Umbilical cord (tissue), 2 donors: ENCODE measurements at places on chromosomes 7 and 10.

DNA sequence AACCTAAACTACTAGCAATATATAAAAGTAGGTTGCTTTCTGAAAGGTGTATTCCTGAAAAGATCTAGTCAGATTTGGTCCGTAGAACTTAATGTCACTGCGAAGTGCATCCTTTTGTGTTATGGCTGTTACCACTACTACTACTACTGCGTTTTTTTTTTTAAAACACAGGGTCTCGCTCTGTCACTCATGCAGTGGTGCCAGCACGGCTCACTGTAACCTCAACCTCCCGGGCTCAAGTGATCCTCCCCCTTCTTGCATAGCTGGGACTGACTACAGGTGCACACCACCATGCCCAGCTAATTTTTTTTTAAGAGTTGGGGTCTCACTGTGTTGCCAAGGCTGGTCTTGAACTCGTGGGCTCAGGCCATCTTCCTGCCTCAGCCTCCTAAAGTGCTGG, 14.5 kb downstream of the WIPI2 start:
- no peak for DNase-seq

DNA sequence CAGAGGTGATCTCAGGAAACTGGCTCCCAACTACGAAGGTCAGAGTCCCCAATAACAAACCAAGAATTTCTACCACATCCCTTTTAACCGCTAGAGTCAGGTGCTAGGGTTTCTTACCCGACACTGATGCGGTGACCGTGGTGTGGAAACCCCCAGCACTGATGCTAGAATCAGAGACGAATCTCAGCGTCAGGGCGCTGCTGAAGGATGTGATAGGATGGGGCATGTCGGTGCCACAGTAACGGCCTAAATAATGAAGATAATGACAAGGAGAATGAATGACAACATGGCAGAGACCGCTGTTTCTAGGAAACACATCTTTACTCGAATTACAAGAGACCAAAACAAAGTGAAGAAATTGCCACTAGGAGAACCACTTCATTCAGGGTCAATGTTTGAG, 131.1 kb upstream of the RSU1 start:
- no peak for DNase-seq

DNA sequence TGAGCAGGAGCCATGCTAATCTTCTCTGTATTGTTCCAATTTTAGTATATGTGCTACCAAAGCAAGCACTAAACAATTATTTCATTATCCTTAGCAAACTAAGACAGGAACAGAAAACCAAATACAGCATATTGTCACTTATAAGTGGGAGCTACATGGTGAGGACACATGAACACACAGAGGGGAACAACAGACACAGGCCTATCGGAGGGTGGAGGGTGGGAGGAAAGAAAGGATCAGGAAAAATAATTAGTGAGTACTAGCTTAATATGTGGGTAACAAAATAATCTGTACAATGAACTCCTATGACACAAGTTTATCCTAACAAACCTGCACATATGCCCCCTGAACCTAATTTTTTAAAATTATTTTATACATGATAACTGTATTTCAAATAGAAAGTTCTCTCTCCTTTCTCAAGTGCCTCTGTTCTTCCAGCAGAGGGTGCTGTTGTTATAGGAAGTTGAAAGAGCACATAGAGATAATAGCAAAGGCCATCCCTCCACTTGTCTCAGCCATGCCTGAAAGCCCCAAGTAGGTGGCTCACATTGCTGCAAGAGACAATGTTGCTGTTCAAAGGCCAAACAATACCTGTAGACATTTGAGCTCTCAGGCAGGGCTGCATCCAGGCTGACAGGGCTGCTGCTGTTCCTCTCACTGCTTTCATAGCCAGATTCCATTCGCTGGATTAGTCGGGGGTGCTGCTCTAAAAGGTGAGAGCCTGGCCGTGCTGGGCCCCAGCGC, 33.4 kb upstream of the PPP3CB start:
- DNase-seq = peak; percentile 76

DNA sequence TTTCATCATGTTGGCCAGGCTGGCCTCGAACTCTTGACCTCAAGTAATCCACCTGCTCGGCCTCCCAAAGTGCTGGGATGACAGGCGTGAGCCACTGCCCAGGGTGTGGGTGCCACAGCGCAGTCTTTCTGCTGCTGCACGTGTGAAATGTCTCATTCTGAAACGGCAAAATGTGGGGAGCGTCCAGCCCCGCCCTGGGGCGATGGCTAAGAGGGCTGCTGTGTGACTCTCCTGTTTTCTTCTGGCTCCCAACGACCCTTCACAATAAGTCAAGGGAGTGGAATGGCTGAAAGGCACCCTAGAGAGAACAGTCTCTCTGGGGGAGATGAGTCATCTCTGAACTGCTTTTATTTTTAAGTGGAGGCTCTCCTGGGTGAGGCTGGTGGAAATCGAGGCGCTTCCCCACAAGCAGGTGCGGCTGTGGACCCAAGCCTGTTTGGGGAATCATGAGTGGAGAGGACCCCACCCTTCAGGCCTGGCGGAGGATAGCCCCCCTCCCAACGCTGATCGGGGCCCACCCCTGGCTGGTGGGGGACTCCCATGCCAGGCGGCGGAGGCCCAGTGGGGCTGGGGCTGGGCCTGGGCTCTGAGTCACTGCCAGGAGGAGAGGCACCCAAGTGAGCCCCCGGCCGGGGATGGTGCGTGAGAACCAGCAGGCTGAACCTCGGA, 18.0 kb downstream of the ADAP1 start:
- no peak for DNase-seq

- DNase-seq = no peak
These were observed 9.2 kb upstream of the BPGM start for GRCh38 chr7:134637441-134637840.

DNA sequence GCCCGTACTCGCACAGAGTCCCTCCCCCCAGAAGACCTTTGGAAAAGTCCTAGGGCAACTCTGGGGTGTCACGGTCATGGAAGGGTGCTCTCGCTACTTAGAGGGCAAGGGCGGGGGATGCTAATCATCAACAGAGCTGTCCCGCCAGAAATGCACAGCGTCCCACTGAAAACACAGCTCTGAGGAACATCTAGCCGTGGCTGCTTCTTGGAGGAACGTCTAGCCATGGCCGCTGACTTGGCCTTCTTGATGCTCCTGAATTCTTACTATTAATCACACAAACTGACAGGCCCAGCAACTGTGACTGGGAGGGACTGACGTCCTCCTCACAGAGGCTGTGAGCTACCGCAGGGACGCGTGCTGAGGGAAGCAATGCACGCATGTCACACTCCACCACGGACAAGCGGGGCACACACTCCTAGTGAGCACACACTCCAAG, 1.7 kb downstream of the TUBGCP2 start:
- no peak for DNase-seq

DNA sequence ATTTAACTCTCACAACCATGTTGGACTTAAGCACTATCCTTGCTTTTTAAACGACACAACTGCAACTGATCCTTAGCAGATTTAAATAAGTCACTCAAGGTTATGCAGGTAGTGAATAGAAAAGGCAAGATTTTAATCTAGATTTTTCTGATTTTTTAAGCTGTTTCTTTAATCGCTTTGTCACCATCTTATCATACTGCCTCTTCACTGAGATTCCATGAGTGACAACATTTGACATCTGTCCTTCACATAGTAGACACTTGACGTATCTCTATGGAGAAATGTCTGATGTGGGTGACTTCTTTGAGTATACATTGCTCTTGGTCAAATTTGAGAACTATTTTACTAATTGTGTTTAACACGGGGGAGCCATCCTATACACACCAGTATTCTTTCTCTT, 839.7 kb downstream of the GATA3 start:
- DNase-seq = no peak

- peak; percentile 20 for DNase-seq
These were observed 5.5 kb downstream of the SGCE start for GRCh38 chr7:94650147-94651051.

DNA sequence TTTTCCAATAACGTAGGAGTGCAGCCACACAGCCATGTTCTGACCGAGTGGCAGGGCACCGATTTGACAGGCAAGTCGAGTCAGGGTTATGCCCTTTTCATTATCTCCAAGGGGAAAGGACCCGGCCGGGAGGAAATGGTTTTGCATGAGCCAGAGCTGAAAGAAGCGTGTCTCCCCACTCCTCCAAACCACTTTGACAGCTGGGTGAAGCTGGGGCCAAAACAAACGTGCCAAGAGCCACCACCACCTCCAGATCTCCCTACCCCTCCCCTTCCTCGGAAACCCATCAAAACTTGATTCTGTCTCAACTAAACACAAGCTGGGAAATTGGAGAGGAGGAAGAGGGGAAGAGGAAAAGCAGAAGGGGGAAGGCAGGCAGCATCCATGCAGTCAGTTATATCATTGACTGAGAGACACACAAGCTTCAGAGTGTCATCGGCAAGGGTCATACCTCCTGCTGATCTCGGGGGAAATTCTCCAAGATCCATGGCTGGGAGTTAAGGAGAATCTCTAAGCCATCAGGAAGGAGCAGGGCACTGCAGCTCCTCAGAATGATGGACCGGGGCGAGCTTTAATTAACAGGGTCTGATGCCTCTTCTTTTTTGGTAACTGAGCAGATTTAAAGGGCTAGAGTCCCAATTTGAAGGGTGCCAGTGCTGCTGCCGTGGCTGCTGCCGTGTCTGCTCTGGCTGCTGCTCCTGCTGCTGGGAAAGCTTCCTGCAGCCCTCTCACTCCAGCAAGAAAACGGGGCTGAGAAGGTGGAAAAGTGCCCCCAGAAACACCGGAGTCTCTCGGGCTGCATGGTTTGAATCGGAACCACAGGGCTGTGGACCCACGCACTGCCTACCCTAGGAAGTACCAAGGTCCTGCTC, 34.7 kb upstream of the CALN1 start:
- DNase-seq = no peak

DNA sequence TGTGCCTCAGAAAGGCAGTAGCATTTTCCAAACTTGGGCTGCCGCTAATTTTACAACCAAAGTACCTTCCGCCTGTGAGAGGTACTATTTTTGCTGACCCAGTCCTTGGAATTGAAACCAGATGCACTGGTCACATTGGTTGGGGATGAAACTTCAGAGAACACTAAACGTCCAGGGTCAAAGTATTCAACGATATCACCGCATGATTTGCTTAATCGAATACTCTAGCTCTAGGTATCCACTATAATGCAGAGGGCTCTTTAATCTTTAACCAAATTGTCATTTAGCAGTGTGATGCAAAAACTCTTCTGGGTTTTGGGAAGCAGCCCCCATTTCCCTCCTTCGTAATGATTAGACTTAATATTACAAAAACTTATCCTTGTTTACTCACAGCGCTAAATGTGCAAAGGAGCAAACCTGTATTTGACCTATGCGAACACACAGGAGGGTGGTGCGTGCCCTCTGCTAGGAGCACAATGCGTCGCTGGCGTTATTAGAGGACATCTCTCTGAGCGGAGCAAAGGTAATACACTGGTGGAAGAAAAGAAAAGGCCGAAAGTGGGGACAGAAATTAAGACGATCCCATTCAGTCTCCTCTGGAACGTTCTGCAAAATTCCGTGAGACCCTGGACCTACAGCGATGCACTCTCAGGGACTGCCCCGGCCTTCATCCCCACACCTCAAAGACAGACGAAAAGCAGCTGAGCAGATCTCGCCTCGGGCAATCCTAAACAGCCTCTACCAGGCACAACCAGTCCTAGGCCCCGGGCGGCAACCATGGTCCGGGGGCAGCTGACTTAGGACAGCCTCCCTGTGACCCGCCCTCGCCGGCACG, 916 bp upstream of the EEPD1 start:
- DNase-seq = no peak

DNA sequence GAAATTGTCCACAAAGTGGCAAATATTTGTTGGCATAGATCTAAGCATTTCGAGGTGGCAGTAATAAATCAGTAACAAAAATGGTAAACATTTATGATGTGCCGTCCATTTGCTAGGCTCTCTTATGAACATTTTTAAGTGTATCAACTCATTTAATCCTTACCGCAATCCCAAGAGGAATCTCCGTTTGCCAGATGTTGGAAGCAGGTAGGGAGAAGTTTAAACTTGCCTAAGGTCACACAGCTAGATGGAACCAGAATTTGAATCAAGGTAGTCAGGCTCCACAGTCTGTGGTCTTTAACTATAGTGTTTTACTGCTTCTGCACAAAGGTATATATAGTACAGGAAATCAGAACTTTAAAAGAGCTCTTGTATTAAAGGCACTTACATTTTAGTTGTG, 2.6 kb downstream of the MKLN1 start:
- no peak for DNase-seq

DNA sequence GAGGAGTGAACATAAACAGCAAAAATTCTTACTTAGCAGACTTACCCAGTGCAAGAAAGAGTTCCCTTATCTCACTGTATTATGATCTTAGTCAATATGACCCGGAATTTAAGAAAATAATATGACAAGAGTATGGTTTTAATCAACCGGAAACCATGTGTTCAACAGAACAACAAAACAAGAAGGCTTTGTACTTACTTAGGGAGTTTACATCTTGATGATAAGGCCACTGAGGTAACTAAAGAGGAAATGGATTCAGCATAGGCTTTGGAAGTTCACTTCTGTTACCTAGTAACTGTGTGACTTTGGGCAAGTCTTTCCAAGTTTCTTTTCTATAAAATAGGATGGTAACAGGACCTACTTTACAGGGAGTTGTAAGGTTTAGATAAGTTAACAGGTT, 7.4 kb upstream of the FAS start:
- peak; percentile 37 for DNase-seq

- peak; percentile 64 for DNase-seq
These were observed 55.7 kb downstream of the GSDME start for GRCh38 chr7:24701261-24702235.

DNA sequence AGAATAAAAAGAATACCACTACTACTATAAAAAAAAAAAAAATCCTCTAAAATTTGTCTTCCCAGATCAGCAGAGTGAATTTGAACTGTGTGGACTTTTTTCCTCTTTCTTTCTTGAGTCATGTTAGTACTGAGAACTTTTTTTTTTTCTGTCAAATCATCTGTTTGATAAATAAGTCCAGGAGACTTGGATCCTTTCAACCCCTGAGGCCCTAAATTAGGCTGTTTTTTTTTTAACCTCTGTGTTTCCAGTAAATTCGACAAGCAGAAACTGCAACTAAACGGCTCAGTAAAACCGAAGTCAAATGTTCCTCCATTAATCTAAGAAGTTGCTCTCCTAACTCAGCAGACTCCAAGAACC, 2.7 kb downstream of the MAP3K8 start:
- DNase-seq = no peak

- DNase-seq = no peak
These were observed 16.2 kb downstream of the CUZD1 start for GRCh38 chr10:122829454-122829853.
